ENCODE measurements at places on chromosomes 7 and 10.

DNA sequence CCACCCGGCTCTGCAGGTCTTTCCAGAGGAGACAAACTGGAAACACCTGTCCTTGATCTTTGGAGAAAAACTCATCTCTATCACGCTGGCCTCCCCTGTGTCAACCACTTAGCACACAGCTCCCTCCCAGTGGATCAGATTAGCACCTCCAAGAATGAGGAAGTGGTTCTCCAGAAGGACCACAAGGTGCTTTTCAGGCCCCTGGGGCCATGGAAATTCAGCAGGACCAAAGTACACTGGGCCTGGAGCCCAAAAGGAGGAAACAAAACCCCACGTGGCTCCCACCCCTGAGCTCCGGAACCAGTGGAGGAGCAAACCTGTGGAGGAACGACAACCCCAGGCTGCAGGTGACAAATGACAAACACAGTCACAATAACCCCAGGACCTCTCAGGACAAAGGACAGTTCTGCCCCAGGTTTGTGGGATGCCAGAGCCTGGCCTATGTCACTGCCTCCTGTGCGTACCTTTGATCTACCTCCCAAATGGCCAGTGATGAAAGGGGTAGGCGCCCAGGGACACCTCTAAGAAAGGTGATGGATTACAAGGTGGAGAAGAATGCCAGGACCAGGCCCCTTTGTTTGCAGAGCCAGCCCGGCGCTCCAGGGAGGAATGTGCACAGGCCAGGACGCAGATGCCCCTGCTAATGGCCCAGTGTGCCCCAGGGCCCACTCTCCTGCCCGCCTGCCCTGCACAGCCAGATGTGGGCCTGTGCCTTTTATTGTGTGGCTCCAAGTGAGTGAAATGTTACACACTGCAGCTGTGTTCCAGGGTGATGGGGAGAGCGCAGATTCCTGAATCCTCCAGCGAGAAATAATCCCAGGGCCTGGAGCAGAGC is 5.7 kb downstream of the TNS3 start:
- no peak for DNase-seq

GRCh38 chr10:78177491-78178185 is 144.0 kb downstream of the RPS24 start:
- no peak for DNase-seq

DNA sequence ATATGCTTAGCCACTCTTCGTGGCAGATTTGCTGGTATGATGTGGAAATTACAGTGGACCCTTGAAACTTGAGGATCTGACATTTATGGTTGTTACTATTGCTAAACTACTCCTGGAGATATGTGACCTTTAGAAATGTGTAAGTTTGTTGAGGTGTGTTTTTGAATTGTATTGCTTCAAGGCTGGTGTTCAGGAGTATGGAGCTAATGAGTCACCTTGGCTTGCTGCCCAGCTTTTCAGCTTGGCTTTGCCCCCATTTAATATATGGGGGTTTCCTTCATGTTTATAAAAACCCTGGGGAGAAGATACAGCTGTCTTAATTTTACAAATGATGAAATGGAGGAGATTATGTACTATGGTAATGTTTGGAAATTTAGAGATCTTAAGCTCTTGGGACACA is 11.6 kb downstream of the HBP1 start:
- no peak for DNase-seq

DNA sequence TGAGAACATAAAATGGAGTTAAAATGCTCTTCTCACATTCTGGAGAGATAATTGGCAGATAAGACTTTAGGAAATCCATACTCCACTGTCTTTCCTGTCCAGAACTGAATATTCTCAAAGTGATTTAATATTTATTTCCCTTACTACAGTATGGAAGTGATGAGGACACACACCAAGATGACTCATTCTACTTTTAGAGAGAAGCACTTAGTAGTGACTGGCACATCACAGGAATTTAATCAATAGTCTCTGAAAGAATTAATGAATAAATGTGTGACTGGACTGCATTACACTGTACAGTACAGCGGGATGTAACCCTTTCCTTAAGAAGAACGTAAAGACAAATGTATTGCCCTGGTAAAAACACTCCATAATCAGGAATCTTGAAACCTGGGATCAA is 116.7 kb downstream of the SEMA3E start:
- no peak for DNase-seq

- no peak for DNase-seq
Observed at GRCh38 chr7:151863386-151864079, 13.4 kb downstream of the PRKAG2 start.

- no peak for DNase-seq
Observed at GRCh38 chr10:96218826-96219225, 52.5 kb downstream of the BLNK start.

DNA sequence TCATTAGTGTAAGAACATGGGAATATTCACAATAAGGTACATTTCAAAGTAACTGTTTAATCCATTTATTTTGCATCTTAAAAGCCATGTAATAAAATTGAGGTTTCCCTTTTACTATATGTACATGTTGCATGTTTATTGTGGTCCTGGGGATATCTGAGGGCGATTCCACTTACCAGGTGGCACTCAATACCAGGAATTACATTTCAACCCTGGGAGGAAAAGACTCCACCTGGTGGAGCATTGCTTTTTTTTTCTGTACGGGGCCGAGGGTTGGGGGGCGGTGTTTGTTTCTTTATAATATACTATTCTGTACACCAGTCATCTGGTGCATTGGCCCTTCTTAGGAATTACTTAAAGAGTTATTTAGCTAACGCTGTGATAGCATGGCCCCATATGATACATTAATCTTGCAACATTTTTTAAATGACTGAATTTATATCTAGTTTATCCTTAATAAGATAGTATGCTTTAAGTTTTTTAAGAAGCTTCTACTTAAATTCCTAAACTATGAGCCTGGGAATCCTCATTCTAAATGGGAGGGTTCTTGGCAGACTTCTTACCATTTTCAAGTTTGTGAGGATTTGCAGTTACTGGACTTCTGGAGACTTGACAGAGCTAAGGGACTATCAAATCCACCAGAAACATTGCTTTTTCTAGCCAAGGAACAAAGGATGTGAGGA is 7.2 kb upstream of the HGF start:
- no peak for DNase-seq

GRCh38 chr7:158657189-158657746 is 47.3 kb downstream of the NCAPG2 start:
- no peak for DNase-seq

GRCh38 chr7:17948526-17949238 is 8.4 kb upstream of the SNX13 start:
- no peak for DNase-seq

DNA sequence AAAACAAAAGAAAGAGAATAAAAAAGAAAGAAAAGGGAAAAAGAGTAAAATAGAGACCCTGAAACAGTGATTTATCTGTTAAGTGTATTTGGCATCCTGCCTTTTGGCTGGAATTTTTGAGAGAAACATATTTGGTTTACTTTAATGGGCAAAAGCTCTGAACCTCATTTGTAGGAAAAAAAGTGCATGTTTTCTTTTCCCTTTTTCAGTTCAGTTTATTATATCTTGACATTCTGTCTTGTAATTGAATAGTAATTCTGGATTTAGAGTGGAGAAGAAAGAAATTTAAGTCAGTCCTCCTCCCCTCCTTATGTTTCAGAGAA is 69.5 kb downstream of the ARID5B start:
- no peak for DNase-seq

Measured in NCI-H1930 (cell line).